ENCODE measurements at places on chromosomes 12 and 14. TPM values are rescaled to one million over a fixed set of nuclear protein-coding genes. Genes with fewer than 3 reads are reported as not detected.

DNA sequence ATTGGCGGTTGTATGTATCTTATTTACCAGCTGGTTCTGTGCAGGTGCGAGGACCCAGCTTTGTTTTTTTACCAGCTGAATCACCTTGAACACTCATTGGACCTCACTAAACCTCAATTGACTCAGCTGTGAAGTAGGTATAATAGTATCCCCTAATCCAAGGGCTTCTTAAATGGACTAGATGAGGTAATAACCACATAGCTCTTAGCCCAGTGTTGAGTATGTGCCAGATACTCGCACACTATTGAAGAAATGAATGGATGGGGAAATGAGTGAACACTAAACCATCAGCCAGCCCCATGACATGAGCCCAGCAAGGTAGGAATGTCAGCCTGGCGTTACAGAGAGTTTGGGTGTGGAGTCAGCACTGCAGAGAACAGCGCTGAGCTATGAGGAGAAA is 79.7 kb downstream of the RIMBP2 start:
- DNase-seq, result no peak

DNA sequence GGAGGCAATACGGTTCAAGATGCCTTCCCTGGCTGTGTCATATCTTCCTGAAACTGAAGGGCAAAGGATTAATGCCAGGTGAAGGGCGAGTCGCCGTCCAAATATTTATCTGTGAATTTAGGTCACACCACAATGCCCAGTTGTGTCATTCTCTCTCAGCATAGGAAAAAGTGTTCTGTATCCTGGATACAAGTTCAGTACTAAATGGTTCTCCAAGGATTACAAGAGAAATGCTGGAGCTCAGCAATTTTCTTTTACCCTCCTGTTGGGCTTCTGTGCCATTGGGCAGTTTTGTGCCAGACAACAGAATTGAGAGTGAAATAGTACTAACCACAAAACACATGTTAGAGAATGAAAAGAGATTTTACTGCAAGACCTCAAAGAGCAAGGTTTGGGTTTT is 493.9 kb downstream of the EGLN3 start:
- no peak for DNase-seq

Gene RHOJ
- 4.0 TPM for polyA plus RNA-seq

GRCh38 chr12:111174251-111174960 is 194.5 kb downstream of the PHETA1 start:
- no peak for DNase-seq

DNA sequence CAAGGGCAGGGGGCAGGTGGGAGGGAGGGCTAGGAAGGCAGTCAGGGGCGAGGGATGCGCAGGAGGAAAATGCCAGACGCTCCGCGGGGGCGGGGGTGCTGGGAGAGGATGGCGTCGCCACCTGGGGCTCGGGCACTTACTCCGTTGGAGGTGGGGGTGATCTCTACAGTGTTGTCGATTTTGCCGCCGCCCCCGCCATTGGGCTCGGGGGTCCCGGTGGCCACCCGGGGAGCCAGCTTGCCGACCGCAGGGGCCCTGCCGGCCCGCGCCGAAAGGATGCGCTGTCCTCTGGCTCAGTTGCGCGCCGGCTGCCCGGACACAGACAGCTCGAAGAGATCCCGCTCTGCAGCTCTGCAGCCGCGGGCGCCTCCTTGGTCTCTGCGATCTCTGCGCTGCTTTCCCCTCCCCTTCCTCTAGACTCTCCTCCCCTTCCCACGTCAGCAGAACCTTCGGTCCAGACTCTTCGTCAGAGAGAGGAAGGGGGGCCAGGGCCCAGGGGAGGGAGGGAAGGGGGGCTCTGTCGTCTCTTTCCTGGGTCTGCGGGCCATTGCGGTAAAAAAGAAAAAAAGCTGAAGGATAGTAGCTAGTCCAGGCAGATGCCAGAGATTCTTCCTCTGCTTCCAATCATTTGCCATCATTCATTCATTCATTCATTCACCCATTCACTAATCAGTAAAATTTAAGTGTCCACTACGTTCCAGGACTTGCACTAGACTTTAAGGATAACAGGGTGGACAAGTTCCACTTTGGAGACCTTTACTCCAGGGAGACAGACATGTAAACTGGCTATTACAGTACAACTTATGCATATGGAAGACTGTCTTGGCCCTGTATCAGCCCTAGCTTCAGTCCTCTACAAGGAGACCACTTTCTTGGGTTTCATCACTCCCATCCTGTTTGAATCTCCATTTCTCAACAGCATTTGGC is at the start of gene SLC22A17:
Gene SLC22A17 (minus strand): TSS at position 382 of the 927 bp plus-strand sequence.
- DNase-seq, result peak; percentile 92

GRCh38 chr12:25769082-25769945 is 189.2 kb upstream of the RASSF8 start:
- DNase-seq, result no peak

Data from kidney (tissue), 22 donors.